ENCODE measurements at places on chromosomes 12 and 14.

- DNase-seq: no peak
Observed at GRCh38 chr12:90020014-90020413, 311.4 kb upstream of the ATP2B1 start.

DNA sequence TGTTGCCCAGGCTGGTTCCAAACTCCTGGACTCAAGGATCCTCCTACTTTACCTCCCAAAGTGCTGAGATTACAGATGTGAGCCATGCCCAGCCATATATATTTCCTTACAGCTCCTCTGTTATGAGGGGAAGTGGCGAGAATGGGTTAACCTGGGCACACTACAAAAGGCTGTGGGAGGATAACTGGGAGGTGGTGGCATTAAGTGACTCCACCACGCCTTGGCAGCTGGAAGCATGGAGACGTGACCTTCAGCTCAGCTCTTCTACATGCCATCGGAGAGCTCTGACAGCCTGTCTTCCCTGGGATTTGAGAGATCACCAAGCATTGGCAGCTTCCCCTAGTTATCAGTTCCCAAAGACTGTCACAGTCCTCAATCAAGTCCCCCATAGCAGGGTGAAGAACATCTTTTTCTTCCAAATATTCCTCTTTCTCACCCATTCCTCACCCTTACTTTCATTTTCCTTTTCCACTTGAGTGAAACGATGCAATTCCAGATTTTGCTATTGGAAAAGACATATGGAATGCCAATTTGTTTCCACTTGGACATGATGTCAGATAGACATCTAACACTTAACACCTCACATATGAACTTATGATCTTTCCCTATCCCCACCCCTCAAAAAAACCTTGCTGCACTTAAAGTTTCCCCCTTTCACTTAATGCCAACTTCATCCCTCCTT lies 48.5 kb downstream of the PHLDA1 start:
- DNase-seq: no peak

GRCh38 chr14:45891417-45892080 lies 638.5 kb upstream of the MIS18BP1 start:
- no peak for DNase-seq

DNA sequence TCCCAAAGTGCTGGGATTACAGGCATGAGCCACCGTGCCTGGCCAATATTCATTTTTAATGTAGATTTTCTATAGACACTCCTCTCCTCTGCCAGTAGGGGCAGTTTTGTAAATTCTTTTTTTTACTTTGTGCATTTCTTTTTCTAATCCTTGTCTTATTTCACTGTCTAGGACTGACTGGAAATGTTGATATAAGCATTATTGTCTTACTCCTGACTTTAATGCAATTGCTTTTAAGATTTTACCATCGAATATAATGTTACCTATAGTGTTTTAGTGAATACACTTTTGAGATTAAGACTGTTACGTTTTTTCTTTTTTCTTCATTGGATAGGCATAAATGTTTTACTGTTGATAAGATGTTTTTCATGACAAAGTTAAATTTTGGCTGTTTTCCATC lies 35.4 kb upstream of the EMP1 start:
- DNase-seq: no peak

- DNase-seq: no peak
Observed at GRCh38 chr12:56350662-56351061, 9.2 kb downstream of the STAT2 start.

- no peak for DNase-seq
Observed at GRCh38 chr14:64692986-64693809, 11.0 kb upstream of the PLEKHG3 start.

- DNase-seq: no peak
Observed at GRCh38 chr14:22824711-22825359, 4.9 kb upstream of the MRPL52 start.

DNA sequence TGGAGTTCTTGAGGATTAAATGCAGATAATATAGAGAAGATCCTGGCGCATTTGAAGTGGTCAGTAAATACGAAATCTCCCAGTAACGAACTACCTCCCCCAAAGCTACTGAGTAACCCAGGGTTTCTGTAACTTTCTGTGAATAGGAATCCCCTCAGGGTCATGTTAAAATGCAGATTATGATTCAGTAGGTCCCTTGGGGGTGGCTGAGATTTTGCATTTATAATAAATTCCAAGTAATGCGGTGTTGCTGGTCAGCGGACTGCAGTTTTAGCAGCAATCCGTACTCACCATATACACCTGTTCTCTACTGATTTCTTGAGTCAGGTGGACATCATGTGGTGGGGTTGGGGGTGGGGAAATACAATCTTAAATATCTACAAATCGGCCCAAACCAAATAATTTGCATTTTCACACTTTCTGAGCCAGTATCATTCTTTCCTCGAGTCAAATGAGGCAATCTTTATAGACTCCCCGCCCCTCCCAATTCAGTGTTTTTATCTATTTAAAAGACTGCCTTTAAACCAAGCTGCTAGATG lies 868 bp downstream of the SPATA7 start:
- DNase-seq: peak; percentile 3

DNA sequence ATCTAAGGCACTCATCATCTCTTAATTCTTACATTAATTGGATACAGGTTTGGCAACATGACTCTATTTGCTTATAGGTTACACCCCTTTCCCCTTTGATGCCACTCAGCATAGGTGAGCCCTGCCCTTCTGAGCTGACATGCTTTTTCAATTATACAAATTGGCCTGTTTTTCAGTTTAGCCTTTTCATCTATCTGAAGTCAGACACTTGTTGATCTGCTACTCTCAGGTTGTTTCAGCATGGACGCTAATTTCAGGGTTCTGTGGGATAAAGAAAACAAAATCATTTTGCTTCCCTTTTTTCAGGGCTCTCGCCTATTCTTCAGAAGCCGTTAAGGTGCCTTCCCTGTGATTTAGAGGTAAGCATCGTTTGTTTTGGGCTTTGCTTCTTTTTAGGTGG lies 55.3 kb downstream of the DACT1 start:
- DNase-seq: no peak

GRCh38 chr12:109714913-109715244 lies 1.3 kb downstream of the FAM222A start:
- DNase-seq: no peak

DNA sequence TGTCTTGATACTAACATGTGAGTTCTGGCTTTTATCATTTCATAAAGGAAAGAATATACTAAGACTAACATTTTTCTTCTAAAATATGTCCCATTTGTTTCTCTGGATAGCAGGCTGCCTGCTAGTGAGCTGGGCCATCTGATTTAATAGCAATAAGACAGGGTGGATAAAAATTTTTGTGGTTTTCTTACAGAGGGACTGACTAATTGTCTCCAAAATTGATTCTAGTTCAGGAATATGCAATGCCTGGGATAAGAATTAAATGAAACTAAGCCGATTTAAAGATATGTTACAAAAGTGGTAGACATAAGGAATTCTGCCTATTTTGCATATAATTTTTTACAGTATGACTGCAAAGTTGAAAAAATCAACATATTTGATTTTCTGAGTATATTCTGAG lies 252.9 kb upstream of the NAV3 start:
- DNase-seq: no peak

DNA sequence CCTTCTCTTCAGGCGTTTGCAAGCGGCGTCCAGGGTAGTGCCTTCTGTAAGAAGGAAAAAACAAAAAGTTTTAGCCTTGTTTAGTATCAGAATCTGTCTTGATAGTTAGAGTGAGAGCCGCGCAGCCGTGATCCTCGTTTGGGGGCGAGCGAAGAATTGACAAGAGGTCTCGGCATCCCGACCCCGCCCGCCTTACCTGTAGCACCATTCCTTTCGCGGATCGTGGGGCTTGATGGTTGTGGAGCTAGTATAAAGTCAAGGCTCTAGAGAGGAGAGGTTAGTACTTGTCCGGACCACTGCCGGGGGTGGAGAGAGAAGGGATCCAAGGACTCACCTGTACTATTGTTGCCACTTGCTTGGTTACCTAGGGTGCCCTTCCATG lies 494 bp downstream of the TMTC3 start:
- DNase-seq: no peak

GRCh38 chr14:85010186-85010585 lies 519.8 kb upstream of the FLRT2 start:
- no peak for DNase-seq

GRCh38 chr12:107079172-107080011 lies 14.0 kb downstream of the CRY1 start:
- no peak for DNase-seq

- DNase-seq: no peak
Observed at GRCh38 chr12:98221243-98221808, 294.1 kb upstream of the TMPO start.

- DNase-seq: no peak
Observed at GRCh38 chr14:93003945-93004698, 81.2 kb downstream of the CHGA start.

DNA sequence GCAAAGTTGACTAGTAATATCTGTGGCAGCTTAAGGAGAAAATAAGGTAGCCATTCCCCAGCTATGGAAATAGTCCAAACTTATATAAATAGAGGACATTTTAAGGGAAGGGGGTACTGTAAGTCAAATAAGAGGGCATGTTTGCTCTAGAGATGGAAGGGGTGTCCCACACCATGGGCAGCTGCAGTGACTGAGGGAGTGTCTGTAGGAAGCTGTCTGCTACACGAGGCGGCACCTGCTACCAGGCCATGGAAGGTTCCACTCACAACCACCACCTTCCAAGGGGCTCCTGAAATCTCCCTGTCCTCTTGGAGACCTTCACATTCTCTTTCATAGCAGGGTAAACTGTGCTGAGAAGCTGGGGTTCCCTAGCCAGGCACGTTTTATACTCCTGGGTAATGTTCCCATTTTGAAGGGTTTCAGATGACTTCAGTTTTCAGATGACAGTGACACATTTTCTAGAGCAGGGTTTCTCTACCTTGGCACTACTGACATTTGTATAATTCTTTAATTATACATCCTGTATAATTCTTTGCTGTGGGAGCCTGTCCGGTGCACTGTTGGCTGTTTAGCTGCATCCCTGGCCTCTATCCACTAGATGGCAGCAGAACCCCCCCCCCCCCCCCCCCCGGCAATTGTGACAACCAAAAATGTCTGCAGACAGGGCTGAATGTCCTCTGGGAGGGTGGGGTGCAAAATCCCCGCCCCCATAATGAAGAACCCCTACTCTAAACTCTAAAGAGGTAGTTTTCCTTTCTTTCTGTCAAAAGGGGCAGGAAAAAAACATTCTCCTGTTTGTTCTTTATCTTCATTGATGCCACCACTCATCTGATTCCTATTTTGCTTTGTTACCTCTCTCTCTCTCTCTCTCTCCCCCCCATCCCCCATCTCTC lies 11.6 kb upstream of the SMCO2 start:
- DNase-seq: no peak

- no peak for DNase-seq
Observed at GRCh38 chr14:65301862-65302539, 110.5 kb upstream of the FUT8 start.

GRCh38 chr12:124687174-124687902 lies 119.9 kb upstream of the NCOR2 start:
- no peak for DNase-seq

GRCh38 chr14:58722441-58722840 lies 84.7 kb downstream of the DACT1 start:
- no peak for DNase-seq

DNA sequence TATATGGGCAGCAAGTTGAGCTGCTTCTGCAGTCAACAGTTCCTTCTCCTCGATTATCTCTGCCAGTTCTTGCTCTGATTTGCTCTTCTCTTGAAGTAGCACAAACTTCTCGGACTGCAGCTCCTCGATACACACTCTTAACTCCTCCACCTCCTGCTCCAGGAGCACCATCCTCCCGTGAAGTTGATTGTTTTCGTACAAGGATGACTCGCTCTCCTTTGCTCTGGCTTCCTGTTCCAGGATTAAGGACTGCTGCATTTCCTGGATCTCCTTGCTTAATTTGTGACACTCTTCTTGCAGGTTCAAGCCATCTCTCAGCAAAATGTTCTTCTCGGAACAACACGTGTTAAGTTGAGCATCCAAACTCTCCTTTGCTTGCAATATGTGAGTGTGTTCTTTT lies 56.2 kb upstream of the VPS33A start:
- DNase-seq: no peak

DNA sequence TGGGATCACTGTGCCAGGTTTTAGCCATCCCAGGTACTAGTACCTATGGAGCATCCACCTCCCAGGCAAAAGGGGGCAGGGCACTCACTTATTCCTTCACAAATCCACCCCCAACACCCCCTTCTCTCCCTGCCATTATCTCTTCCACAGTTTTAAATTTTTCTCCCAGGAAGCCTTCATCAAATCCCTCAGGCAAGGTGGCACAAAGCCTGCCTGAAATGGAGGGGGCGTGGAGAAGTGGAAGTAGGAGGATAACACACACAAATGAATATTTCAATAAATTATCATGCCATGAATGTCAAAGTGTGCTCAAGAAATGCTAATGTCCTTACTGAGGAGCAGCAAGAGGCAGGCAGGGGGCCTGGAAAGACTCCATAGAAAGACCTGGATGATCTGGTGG lies 4.7 kb upstream of the CHST11 start:
- no peak for DNase-seq

DNA sequence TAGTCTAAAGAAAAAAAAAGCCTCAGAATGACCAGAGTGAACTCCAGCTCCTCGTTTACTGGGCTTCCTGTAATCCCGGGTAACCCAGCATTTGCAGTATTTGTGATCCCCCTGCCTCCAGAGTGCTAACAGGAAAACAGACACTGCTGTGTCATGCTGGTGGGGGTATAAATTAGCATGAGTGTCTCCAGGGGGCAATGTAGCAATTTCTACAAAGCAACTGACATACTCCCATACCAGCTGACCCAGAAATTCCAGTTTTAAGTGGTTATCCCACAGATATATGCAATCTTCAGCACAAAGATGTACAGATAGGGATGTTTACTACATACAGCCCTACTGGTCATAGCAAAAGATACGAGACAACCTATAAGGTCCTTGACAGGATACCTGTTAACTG lies 18.8 kb downstream of the TTC7B start:
- DNase-seq: no peak

DNA sequence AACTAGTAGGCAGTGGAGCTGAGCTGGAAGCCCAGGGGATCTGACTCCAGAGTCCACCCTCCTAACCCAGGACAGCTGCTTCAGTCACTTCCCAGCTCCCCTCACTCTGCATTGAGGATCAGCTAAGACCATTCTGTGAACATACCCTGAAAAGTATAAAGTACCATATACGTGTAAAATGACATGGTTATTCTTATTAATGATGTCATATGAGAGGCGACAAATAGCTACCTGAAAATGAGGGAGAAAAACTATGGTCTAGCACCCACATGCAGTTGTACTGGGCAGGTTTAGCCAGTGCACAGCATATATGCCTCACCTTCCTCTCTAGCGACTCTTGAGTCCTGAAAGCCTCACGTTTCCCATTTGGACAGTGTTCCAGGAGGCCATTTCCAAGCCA lies 461.9 kb downstream of the RAD51B start:
- no peak for DNase-seq

GRCh38 chr14:73238424-73238852 lies 1.1 kb downstream of the PAPLN start:
- no peak for DNase-seq

DNA sequence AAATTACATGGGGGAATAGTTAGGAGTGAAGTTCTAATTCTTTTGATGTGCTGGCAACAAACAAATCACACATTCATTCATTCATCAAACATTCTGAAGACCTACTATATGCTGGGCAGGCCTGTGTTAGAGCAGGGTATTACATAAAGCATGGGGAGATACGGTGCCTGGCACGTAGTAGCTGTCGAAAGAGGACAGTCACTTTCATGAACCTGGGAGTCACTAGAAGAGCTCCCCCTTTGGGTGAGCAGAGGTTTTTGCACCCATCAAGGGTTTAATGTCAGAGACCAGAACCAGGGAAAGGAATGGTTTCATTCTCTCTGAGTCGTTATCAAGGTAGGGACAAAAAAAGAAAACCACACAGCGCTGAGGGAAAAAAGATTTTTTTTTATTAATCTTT lies 10.0 kb downstream of the LHX5 start:
- DNase-seq: no peak

GRCh38 chr14:100065942-100066574 lies 836 bp downstream of the EVL start:
- DNase-seq: no peak
